ENCODE measurements at places on chromosomes 7 and 10. TPM values are rescaled to one million over a fixed set of nuclear protein-coding genes. Genes with fewer than 3 reads are reported as not detected.

Gene PNLIPRP3
- not detected for total RNA-seq

Gene PDZD7
- 0.67 TPM for total RNA-seq

Gene ATP5F1C
- total RNA-seq = 292 TPM

Gene PHYHIPL
- total RNA-seq = 0.16 TPM

Gene NXPH1
- not detected for total RNA-seq

Gene FUOM
- total RNA-seq = 16.1 TPM

Gene TPK1
- 3.6 TPM for total RNA-seq

Gene LLCFC1
- not detected for total RNA-seq

Gene BAMBI
- total RNA-seq = 11.3 TPM

Gene CDK1
- 105 TPM for total RNA-seq

Gene AKR1C3
- 1,197 TPM for total RNA-seq

Gene PTF1A
- not detected for total RNA-seq

Gene CAV1
- 671 TPM for total RNA-seq

Gene NACAD
- 0.31 TPM for total RNA-seq

Gene PON3
- 37.0 TPM for total RNA-seq

Gene CTNNA3
- not detected for total RNA-seq

Gene FKBP6
- not detected for total RNA-seq

Gene AFAP1L2
- total RNA-seq = 23.5 TPM

Gene LRRN3
- not detected for total RNA-seq

Gene LIPM
- total RNA-seq = not detected

Gene NFKB2
- total RNA-seq = 44.8 TPM

Gene ATP6V0A4
- total RNA-seq = 0.30 TPM

Gene TNKS2
- total RNA-seq = 19.9 TPM

Gene A1CF
- 0.05 TPM for total RNA-seq
